ENCODE measurements at places on chromosomes 2 and 18. TPM values are rescaled to one million over a fixed set of nuclear protein-coding genes. Genes with fewer than 3 reads are reported as not detected.
A peak's percentile ranks its signal among the peaks of the same experiment; 100 is the strongest.

DNA sequence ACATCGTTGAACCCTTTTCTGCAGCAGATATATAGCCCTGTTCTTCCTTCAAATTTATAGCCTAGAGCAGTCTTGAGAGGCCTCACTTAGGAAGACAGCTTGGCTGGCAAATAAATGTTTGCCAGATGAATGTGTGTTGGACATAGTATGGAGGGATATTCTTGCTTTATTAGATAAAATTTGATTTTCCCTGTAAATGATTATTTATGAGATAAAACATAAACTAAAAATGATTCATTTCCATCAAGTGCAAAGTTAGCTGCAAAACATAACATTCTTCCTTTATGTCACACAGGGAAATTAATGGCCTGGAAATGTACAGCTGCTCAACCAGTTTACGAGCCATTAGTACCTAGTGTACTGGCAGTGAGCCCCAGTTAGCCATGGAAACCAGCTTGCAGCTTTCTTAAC lies 82.5 kb downstream of the LIMS1 start:
- no peaks in the 10 kb centered on the region for H3K27me3 ChIP-seq
- peak overlapping the region; percentile 10 for H3K4me3 ChIP-seq
- peaks cover 72% of the 10 kb centered on the region for H3K4me1 ChIP-seq
- peak overlapping the region; percentile 76 for H3K27ac ChIP-seq
- no peaks in the 10 kb centered on the region for H3K36me3 ChIP-seq

GRCh38 chr2:15096873-15097272 lies 464.3 kb downstream of the NBAS start:
- H3K27me3 ChIP-seq: no peaks in the 10 kb centered on the region
- no peak overlapping the region for H3K4me3 ChIP-seq
- no peaks in the 10 kb centered on the region for H3K4me1 ChIP-seq
- no peaks in the 10 kb centered on the region for H3K36me3 ChIP-seq
- no peak for DNase-seq

The CPS1 gene
- 17.9 TPM for total RNA-seq

The GPR45 gene
- total RNA-seq: not detected

GRCh38 chr2:223897669-223898330 lies 47.3 kb downstream of the WDFY1 start:
- no peak overlapping the region for H3K27ac ChIP-seq
- DNase-seq: no peak
- H3K4me3 ChIP-seq: no peak overlapping the region
- peaks cover 5% of the 10 kb centered on the region for H3K4me1 ChIP-seq
